ENCODE measurements at places on chromosomes 2 and 18. TPM values are rescaled to one million over a fixed set of nuclear protein-coding genes. Genes with fewer than 3 reads are reported as not detected.

DNA sequence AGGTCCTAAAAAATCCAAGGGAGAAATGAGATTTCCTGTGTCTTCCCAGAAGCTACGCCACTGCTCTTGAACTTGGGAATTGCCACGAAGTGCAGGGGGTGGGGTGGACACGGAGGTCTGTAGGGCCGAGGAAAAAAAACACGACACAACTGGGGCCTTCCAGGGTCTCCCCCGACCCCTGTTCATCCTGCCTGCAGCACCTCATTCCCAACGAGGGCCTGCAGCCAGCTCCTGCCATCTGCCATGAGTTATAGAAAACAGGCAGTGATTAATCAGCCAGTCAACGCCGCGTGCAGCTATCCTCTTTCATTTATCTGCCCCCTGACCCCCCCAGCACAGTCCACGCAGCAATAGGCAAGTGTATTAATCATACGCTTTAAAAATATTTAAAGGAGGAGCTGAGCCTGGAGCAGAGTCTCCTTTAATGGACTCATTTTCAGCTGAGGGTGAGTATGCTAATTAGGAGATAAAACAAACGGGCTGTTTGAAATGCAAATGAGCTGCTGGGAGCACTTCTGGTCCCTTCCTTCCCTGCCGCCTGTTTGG is 209.9 kb downstream of the TFCP2L1 start:
- peak; percentile 57 for DNase-seq

DNA sequence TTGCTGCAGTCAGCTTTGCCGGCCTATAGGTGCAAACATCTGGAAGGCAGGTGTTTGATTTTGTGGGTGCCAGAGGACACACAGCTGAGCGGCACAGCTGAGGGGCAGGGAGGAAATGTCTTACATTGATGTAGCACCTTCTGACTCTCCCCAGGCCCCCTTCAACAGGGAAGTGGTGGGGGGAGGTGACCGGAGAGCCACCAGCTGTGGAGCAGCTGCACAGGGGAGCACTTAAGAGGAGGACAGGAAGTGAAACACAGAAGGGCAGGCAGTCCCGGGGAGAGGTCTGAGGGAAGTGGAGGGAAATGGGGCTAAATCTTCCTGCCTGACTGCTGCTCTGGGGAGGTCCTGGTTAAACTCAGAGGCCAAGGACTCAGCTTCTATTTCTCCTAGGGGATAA is 409.1 kb downstream of the TNS1 start:
- DNase-seq: no peak

DNA sequence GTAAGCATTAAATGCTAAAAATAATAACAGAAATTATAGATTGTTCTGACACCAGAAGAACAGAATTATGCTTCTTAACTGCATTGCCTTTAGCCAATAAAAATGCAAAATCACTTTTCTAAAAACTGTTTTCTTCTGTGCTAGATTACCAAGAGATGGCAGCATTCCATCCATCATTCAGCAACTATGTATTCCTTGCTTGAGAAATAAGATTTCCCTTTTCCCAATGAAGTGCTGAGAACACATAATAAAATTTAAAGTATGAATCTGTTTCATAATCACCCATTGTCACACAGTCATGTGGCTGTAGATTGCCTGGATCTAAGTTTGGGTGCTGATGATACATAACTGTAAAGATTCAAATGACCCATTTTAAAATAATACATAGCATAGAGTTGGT is 504.2 kb downstream of the TDRD15 start:
- DNase-seq: no peak

GRCh38 chr2:212156088-212156487 is 382.5 kb downstream of the ERBB4 start:
- DNase-seq: no peak

GRCh38 chr2:219887870-219888269 is 260.4 kb downstream of the SLC4A3 start:
- DNase-seq: no peak

- DNase-seq: no peak
These were observed 45.5 kb downstream of the SLC14A2 start for GRCh38 chr18:45660746-45661145.

DNA sequence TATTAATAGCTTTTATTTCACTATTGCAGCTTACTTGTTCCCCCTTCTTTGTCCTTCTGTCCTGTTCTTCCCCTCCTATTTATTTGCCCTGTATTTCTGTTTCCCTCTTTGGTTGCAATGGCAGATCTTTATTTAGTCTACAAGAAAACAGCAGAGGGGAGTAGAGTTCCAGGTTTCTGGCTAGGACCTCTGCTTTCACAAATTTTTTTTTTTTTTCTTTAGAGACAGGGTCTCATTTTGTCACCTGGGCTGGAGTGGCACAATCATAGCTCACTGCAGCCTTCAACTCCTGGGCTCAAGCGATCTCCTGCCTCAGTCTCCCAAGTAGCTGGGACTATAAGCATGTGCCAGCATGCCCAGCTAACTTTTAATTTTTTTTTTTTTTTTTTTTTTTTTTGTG is 188.1 kb upstream of the SPRED2 start:
- DNase-seq: no peak

Gene LBX2
- 0.36 TPM for total RNA-seq

Gene TMEM182
- total RNA-seq: 7.4 TPM

Gene G6PC2
- not detected for total RNA-seq
